Activated CD8-positive, alpha-beta memory T cell treated with anti-CD3 and anti-CD28 coated beads for 1 hour (primary cell): ENCODE measurements at places on chromosomes 13 and 19.
A peak's percentile ranks its signal among the peaks of the same experiment; 100 is the strongest.

DNA sequence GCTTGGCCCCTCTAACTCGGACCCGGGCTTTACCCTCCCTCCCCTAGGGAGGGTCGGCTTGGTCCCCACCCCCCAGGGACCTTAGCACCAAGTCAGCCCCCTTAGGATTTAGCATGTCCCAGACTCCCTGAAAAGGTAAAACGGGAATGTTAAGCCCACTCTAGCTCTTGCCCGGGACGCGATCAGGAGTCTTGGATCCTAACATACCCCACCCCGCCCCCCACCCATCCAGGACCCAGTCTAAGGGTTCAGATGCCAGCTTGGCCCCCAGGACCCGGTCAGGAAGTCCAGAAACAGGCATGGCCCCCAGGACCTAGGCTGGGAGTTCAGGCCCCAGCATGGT lies 437 bp downstream of the EPOR start:
- DNase-seq = no peak

DNA sequence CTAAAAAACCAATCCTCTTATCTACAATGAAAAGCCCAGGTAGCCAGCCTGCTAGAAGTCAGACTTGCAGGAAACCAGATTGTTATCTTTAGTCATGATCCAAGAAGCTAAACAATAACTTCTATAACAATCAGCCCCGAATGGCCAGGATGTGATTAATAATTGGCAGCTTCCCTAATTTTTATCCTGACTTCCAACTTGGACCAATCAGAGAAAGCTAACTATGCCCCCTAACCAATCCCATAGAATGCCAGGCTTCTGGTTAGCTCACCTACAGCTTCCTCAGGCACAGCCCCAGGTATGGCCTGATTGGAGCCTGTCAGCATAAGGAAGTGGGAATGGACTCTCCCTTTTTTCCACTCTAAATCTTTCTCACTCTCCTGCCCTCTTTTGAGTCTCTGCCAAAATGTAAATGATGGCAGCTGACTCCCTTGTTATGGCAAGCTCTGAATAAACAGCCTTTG lies 394.9 kb downstream of the DLEU7 start:
- DNase-seq = no peak

- no peak for DNase-seq
These were observed 235.4 kb upstream of the MAB21L1 start for GRCh38 chr13:35711909-35712308.

- no peak for DNase-seq
These were observed 4.6 kb downstream of the KLF12 start for GRCh38 chr13:74129500-74130191.

GRCh38 chr13:77779552-77780272 lies 82.2 kb downstream of the SLAIN1 start:
- DNase-seq = no peak

DNA sequence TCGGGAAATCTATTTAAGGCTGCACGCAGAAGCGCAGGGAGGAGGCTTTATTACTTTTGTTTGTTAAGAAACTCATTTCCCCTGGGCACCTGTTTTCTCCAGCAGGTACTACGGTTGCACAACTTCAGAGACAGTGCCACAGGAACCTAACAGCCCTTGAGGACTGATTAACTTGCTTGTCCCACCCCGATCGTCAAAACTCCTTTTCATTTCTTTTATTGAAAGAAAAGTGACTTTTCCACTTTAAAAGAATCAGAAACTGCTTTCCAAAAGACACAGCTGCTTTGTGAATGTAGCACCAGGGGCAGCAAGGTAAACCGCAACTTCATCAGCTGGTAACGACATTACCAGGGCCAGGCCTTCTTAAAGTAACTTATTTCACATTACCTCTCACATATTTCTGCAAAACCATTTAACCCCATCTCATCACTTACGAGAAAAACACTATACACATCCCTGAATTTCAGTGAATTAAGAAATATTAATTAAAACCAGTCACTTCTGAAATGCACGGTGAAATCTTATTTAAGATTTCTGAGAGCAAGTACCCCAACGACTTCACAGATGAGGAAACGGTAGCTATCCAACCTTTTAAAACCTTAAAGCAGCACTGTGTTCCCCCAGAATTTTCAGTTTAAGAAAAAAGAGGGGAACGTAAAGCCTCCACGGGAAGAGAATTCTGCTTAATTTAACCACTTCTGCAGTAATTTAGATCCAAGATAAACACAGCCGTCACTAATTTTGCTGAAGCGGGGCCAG lies 1.4 kb downstream of the ANKRD10 start:
- no peak for DNase-seq

DNA sequence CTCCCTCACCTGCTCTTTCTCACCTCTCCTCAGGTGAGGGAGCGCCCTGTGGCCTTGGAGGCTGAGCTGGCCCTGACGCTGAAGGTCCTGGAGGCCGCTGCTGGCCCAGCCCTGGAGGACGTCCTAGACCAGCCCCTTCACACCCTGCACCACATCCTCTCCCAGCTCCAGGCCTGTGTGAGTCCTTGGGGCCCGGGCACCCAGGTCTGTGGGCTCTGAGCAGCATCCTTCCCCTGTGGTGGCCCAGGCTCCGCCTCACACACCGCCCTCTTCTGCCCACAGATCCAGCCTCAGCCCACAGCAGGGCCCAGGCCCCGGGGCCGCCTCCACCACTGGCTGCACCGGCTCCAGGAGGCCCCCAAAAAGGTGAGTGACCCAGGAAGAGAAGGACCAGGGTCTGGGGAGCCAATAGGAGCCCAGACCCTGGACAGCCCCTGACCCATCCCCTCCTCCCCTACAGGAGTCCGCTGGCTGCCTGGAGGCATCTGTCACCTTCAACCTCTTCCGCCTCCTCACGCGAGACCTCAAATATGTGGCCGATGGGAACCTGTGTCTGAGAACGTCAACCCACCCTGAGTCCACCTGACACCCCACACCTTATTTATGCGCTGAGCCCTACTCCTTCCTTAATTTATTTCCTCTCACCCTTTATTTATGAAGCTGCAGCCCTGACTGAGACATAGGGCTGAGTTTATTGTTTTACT lies 1.9 kb downstream of the IFNL1 start:
- peak; percentile 43 for DNase-seq

DNA sequence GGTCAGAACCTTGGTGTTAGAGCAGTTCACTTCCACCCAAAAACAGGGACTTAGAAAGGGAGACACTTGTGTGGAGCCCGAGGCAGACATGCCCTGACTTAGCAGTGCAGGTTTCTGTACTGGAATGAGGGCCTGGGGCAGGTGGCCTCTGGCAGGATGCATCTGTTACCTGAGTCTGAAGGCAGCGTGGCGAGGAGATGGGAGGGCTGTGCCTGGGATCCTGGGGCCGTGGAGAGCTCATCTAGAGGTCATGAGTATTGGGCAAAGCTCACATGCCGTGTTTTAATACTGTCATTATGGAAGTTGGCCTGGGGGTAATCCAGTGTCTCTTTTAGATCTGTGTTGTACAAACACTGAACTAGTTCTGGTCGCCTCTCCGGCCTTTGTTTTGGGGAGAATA lies 21.4 kb downstream of the KDM4B start:
- DNase-seq = no peak

DNA sequence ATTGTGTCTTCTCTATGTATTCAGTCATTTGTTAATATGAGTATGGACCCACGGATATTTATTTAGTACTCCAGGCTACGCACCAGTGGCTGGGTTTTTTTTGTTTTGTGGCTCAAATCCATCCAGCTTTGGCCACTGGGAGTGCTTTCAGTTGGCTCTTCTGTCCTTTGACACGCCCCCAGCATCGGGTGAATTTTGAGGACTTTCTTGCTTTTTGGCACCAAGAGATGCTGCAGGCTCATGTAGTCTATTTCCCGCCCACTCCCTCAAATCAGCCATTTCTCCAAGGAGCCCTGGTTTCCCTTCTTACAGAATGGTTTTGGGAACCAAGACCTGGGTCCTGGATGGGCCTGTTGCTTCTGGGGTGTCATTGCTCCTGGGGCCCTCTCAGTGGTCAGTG lies 55.8 kb downstream of the SMARCA4 start:
- DNase-seq = no peak

GRCh38 chr13:78786459-78786858 lies 127.5 kb upstream of the OBI1 start:
- DNase-seq = no peak

DNA sequence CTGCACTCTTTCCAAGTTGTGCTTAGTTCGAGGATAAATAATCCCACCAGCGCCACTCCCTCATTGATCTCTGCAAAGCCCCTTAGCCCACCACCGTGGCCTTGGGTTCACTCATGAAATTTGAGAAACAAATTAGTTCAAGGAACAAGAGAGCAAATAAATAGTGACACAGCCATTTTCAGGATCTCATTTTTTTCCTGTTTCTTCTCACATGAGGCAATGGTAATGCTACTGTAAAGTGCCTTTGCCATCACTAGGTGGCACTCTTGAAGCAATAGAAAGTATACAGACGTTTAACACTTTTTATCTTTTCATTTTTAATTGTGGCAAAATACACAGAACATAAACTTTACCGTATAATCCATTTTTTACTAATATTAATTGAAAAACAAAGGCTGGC lies 76.8 kb upstream of the ZNF835 start:
- no peak for DNase-seq

DNA sequence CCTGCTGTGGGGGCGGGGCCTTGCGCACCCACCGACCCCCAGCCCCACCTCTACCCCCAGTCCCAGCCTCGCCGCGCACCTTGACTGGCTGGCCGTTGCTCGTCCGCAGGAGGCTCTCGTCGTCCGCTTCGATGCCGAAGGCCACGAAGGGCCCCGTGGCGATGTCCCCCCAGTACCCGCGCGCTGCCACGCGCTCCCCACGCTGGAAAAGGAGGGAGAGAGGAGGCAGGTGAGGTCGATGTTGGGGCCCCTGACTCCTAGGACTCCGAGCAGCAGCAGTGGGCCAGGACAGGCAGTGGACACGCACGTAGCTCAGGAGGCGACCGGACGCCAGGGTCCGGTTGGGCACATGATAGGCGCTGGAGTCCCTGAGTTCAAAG lies 3.4 kb upstream of the TNNI3 start:
- no peak for DNase-seq

DNA sequence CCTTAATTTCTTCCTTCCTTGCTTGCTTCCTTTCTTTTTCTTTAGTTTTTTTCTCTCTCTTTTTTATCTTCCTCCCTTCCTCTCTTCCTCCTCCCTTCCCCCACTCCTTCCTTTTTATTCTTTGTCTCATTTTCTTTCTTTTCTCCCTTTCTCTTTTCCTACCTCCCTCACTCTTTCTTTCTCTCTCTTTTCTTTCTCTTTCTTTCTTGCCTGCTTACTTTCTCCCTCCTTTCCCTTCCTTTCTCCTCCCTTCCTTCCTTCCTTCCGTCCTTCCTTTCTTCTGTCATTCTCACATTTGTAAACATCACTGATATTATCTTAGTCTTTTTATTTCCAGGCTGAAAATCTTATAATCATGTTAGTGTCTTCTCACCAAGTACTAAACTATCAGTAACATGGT lies 38.8 kb downstream of the SLITRK5 start:
- DNase-seq = no peak

GRCh38 chr13:20714563-20715329 lies 11.2 kb downstream of the IL17D start:
- no peak for DNase-seq

DNA sequence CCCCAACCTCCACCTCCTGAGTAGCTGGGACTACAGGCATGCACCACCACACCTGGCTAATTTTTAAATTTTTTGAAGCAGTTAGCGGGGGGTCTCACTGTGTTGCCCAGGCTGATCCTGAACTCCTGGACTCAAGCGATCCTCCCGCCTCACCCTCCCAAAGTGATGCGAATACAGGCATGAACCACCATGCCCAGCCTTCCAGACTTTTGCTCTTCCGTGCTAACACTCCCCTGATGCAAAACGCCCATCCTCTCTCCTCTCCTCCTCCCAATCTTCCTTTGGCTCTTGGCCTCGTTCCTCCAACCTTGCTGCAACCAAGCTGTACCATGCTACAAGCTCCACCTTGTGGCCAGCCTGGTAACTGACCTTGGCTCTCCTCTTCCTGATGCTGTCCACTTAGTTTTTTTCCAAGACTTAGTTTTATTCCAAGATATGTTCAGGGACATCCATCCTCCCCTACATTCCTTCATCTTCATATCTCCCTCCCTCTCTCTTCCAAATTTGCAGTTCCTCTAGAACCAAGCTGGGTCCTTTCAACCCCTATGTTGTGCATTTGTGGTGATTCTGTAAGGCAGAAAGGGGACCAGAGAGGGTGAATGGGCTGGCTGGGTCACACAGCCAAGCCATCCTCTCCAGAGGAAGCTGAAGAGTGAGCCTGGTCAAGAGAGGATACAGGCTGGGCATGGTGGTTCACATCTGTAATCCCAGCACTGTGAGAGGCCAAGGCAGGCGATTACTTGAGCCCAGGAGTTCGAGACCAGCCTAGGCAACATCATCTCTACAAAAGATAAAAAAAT lies 32.8 kb downstream of the TINCR start:
- no peak for DNase-seq

- DNase-seq = no peak
These were observed 64.0 kb downstream of the DNAJC3 start for GRCh38 chr13:95740979-95741320.

DNA sequence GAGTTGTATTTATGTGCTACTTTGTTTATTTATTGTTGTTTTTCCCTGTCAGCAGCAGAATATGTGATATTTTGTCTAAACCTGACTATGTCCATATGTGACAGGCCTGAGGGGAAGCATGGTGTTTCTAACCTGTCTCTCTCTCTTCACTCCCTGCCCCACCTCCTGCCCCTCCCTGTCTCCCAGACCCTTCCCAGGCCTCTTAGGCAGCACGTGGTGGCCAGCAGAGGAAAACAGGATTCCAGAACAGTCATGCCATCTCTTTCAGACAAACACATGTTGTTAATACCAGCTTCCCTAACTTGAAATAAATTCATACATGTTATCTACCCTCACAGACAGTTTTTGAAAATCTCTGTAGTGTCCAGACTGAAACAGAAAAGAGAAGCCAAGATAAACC lies 31.0 kb upstream of the ATP11A start:
- no peak for DNase-seq

DNA sequence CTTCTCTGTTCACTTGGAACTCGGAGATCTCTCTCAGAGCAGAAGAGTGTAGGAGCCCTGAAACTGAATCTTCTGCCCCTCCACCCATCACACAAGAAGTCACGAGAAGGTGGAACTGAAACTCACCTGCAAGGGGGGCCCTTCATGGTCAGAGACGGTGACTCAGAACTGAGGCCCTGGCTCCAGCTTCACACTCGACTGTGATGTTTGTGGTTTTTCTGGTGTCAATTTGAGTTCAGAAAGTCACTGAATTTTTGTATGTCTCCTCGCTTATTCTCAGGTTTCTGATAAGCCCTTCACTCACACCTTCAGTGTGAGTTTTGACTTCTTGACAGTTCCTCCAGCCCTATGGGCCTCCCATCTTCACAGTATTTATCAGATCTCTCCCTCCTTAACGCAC lies 23.1 kb downstream of the SIGLEC5 start:
- DNase-seq = no peak

GRCh38 chr13:108155185-108156106 lies 59.9 kb downstream of the LIG4 start:
- DNase-seq = peak; percentile 24

GRCh38 chr13:100917011-100917410 lies 242.4 kb upstream of the TMTC4 start:
- no peak for DNase-seq
